ENCODE measurements at places on chromosomes 6 and 20.
A peak's percentile ranks its signal among the peaks of the same experiment; 100 is the strongest.

DNA sequence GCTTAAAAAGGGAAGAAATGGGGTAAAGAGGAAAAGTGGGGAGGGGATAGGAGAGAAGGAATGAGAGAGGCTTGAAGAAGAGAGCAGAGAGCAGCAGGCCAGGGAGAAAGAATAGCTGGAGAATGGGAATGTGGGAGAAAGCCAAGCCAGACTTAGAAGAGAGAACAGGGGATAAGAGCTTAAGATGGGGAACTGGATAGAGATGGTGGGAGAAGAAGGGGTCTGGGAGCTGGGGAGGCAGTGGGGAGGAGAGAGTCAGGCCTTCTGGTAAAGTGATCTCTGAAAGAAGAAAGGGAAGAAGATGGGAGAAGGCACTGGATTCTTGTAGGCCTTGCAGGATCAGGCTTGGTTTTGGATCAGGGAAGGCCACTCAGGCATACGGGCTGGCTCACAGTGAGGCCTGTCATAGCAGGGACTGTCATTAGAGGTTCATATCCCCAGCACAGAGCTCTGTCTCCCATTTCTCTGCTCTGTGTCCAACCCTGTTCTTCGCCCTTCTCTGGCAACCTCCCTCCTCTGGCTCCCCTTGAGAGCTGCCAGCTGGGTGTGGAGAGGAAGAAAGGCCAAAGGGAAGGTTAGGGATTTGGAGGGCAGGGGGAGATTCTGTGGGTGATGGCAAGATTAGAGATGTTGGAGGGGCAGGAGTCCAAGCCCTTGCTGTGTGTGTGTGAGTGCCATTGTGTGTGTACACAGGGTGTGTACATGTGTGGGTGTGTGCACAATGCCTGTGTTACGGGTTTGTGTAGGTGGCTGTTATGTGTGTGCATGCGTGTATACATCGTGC lies 9.3 kb downstream of the SYNGAP1 start:
- DNase-seq: no peak

DNA sequence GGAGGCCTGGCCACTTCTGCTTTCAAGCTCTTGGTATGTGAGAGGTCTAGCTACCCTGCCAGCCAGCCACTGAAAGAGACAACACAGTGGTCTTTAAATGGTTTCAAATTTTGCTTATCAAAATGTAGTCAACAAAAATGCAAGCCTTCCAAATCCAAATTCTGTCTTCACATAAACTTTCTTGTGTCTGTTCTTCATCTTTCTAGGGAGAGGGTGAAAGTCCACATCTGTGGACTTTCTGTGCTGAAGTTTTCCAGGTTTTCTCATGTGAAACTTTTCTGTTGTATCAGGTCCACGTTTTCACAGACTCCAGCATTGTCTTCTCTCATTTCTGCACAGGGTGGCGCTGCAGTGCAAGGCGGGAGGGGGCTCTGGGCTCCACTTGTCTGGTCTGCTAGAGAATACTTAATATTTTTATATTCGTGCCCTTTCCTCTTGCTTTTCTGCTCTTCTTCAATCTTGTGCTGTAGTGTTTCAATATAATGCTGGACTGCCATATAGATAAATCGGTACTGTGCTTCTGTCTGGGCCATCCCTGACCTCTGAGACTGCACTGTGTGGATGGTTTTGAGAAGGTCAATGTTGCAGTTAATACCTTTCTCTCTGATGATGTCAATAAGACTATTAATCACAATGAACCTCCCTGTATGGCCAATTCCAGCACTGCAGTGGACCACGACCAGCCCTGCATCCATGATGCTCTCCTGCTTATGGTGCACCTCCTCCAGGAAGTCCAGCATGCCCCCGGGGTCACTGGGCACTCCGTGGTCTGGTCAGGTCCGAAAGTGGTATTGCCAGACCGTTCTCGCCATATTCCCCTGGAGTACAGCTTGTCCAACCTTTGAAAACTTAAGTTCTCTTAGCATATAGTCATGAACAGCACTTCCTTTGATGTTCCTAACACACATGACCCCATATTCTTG lies 161.6 kb upstream of the TNFAIP3 start:
- peak; percentile 30 for DNase-seq

- DNase-seq: no peak
Measured at GRCh38 chr6:23494367-23494766, 631.6 kb upstream of the NRSN1 start.

GRCh38 chr6:9890469-9890868 lies 524.4 kb downstream of the TFAP2A start:
- no peak for DNase-seq

- DNase-seq: no peak
Measured at GRCh38 chr20:50533061-50533460, 22.9 kb downstream of the PTPN1 start.

GRCh38 chr6:15063253-15063853 lies 182.5 kb upstream of the JARID2 start:
- DNase-seq: no peak

DNA sequence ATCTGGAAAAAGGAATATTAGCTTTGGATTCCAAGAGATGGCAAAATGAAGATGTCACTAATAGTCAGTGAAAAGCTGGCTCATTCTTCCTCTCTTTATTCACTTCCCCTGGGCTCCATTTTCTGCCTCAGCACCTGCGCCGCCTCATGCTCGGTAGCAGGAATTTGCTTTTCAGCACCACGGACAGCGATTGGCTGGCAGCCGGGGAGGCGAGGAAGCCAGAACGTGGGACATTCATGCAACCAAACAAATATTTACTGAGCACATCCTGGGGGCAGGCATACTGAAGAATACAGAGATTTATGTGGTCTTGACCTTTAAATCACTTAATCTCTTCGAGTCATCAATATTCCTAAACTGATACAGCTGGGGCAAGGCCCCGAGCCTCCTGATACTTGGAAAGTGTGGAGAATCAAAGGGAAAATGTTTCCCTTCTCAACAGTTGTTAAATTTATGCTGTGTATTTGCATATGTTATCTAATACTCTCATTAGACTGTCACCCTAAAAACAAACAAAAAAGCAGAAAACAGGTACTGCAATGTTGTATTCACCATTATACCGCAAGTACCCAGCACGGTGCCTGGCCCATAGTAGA lies 12.1 kb upstream of the PDYN start:
- peak; percentile 21 for DNase-seq

DNA sequence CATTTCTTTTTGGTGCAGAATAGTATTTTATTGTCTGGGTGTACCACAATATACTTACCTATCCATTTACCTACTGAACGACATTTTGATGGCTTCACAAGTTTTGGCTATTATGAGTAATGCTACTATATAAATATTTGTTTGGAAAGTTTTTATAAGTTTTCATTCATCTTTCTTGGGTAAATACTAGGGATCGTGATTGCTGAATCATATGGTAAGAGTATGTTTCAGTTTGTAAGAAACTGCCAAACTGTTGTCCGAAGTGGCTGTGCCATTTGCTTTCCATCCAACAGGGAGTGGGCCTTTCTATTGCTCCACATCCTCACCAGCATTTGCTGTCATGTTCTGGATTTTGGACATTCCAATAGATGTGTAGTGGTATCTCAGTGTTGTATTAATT lies 104.2 kb downstream of the CDYL start:
- no peak for DNase-seq

DNA sequence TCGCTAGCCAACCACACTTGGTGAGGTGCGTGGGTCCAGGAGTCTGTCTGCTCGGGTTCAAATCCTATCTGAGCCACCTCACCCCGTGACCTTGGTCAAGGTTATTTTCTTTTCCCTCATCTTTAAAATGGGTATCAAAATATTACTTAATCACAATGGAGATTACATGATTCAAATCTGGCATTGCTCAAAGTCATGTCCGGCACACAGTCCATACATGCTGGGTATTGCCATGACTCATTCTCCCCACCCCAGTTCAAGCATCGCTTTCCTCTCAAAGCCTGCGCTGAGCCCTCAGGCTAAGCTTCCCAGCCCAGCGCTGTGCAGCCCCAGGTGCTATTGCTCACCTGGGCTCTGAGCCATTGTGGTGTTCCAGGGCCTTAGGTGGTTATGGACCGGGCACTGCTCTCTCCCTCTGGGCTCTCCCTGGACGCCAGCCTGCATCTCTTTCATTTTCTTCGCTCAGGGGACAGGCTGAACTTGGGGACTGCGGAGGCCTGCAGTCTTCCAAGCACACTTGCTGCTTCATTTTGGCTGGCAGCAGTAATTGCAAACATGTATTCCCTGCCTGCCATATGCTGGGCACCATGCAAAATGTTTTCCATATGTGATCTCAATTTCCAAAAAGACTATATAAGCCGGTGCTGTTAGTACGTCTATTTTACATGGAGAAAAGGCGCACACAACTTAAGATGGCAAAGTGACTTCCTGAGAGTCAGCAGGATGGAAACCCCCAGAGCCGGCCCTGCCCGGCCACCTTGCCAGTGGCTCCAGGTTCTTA lies 27.3 kb downstream of the WRNIP1 start:
- no peak for DNase-seq

- DNase-seq: no peak
Measured at GRCh38 chr6:7267071-7267465, 45.9 kb downstream of the SSR1 start.

DNA sequence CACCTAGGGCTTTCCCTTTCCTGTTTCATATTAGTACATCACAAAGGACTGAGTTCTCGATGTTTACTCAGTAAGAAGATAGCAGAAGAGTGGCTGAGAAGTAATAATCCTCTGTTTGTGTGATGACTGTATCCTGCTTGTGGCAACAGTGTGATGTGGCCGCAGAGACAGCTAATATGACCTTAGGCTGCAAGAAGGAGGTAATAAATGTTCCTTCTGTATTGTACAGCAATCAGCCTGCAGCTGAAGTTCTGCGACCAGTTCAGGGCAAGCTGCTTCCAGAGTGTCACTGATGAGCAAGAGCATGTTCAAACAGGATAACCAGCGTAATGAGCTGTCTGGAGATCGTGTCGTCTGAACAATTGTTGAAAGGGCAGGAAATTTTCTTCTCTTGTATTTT lies 70.9 kb downstream of the OPN5 start:
- DNase-seq: no peak

DNA sequence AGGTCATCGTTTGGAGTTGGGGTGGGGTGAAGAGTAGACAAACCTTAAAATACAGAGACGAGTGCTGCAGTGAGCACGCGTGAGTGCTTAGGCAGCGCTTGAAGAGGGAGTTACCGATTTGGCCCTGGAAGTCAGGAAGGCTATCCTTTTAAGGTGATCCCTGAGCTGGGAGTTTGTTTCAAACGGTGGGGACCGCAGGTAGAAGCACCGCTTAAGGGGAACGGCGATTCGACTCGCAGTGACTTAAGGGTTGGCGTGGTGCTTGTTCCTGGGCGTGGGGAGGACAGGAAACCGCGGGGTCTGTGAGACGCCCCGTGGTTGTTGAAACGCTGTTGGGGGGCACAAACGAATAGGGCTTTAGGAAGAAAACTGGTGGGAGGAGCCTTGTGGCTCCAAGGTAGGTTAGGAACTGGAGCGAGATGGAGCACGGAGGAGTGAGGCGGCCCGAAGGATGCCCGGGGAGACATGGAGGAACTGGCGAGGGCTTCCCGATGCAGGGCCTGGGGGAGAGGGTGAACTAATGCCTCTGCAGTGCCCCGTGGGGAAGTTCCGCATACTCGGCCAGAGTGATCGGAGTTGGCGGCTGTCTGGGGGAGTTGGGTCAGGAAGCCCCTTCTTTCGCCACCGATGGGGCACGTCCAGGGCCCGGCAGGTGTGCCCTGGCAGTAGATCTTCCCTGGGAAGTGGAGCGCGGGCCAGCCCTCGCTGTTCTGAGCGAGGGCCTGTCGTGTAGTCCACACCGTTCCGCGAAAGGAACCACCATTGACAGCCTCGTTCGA lies 1.3 kb upstream of the CDYL start:
- no peak for DNase-seq

DNA sequence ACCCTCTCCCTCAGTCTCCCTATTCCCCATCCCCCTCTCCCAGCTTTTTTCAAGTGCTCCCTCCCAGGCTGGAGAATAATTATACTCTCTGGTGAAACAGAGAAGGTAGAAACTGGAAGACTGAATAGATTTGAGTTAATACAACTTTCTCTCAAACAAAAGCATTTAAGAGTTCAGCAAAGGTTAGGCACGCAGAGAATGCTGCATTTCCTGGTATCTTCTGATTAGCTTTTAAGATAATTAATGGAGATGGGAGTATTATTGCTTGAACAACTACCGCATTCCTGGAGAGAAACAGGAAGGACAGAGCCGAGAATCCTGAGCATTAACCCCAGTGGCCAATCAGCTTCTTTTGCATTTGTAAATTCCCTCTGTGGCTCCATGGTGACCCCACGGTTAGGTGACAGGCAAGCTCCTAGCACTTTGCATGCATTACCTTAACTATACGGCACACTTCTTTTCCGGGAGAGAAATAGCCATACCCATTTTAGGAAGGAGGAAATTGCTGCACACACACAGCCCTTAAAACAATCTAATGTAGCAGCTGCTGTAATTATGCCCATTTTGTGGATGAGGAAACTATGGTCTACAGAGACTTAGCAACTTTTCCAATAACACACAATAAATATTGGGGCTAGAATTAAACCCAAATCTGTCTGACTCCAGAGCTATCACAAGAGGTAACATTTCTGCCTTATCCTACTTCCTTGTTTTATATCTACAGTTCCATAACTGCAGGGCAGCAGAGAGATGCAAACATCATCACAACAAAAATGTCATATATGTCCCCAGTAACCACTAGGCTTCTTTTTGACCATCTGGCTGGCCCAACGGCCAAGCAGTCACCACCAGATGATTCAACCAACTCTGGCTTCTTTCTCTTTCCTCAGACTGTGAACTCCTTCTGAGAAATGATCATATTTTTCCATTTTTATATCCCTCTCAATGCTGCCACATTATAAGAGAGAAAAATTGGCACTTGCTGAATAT lies 169.9 kb downstream of the CD24 start:
- no peak for DNase-seq

DNA sequence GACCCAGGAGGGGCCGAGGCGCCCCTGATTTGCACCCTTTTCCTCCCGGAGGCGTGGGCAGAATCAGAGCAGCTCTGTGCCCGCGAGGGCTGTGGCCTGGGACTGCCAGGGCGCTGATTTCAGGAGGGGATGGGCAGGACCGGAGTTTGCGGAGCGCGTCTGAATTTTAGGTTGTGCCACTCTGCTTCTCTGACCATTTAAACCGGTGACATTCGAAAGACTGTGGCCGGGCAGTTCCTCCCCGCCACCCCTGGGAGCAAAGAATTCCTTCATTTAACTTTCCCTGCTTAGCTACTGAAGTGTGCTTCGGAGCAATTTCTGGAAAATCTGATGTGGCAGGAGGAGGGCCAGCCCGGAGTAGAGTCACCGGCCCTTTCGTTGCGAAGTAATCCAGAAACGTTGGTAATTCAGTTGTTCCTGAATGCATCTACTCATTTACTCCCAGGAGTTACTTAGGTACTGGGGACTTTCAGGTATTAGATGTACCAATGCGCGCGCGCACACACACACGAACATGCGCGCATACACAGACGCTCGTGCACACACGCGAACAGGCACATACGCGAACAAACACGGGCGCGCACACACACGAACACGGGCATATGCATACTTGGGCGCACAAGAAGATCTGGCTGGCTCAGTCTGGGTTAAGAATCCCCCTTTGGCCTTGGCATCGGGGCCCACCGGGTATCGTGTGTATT lies 568 bp downstream of the CCDC170 start:
- DNase-seq: no peak

- DNase-seq: no peak
Measured at GRCh38 chr6:150275489-150275888, 93.3 kb upstream of the IYD start.
